ENCODE measurements at places on chromosomes 6 and 20. TPM values are rescaled to one million over a fixed set of nuclear protein-coding genes. Genes with fewer than 3 reads are reported as not detected.
A peak's percentile ranks its signal among the peaks of the same experiment; 100 is the strongest.

The IRF4 gene
- 554 TPM for total RNA-seq

GRCh38 chr20:33947709-33948295 is 45.9 kb upstream of the RALY start:
- peak; percentile 58 for DNase-seq
- H3K36me3 ChIP-seq = peaks cover 15% of the 10 kb centered on the region
- no peaks in the 10 kb centered on the region for H3K4me1 ChIP-seq

GRCh38 chr6:112253498-112253840 is 898 bp downstream of the LAMA4 start:
- DNase-seq = peak; percentile 12
- peak overlapping the region; percentile 84 for H3K4me3 ChIP-seq
- H3K4me1 ChIP-seq = peaks cover 16% of the 10 kb centered on the region
- peaks cover 64% of the 10 kb centered on the region for H3K27me3 ChIP-seq

- H3K4me3 ChIP-seq = no peak overlapping the region
- H3K27ac ChIP-seq = no peak overlapping the region
These were observed 172.6 kb upstream of the RSPO3 start for GRCh38 chr6:126945812-126946360.

DNA sequence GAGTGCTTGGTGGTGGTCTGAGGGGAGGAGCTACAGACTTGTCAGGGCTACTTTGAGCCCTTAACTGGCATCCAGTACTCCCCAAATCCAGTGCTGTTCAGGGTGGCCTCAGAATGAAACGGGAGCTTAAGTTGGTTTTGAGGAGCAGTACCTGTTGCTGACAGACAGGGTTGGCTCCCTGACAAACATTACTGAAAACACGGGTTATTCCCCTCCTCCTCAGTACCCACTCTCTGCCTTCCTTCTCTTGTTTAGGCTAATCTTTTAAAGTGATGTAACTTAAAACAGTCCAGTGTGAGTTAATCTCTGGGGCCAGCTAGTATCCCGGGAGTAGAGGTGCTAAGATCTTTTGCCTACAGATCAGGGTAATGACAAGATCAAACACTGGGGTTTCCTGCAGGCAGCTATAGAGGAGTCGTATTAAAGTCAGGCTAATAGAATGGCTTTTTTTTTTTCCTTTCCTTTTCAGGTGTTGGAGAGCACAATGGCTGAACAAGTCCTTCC is 3.7 kb downstream of the TNFAIP3 start:
- DNase-seq = peak; percentile 59
- peaks cover 30% of the 10 kb centered on the region for H3K4me1 ChIP-seq
- H3K4me3 ChIP-seq = peak overlapping the region; percentile 93
- peaks cover 64% of the 10 kb centered on the region for H3K36me3 ChIP-seq
- peak overlapping the region; percentile 98 for H3K27ac ChIP-seq

GRCh38 chr6:43492673-43493072 is 15.3 kb downstream of the TJAP1 start:
- peaks cover 27% of the 10 kb centered on the region for H3K4me1 ChIP-seq
- H3K27ac ChIP-seq = no peak overlapping the region
- H3K36me3 ChIP-seq = no peaks in the 10 kb centered on the region
- DNase-seq = no peak
- no peaks in the 10 kb centered on the region for H3K27me3 ChIP-seq

The HDGFL1 gene
- not detected for total RNA-seq

DNA sequence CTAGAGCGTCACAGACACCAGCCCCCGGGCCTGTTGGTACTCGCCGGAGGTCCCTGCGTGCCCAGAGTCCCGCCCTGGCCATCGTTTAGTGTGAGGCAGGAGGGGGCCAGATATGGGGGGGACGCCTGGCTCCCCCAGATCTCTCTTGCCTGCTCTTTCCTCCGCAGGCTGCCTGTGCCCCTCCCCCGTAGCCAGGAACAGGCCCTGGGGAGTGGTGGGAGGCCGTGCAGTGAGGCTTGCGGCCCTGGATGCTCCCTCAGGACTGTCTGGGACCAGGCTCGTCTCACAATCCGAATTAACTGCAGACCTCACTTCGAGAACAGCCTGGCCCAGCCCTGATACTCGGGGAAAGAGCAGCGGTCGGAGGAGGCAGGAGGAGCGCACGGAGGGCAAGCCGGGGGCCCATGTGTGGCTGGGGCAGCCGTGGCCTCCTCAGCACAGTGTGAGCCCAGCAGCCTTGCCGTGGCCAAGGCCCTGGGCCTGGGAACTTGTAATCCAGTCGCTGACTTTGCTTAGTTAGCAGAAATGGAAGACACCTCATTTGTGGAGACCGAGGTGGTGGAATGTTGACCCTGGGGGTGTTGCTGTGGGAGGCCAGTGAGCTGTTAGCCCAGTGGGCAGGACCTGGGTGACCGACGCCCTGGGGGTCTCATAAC is 28.7 kb downstream of the FRMD1 start:
- H3K4me3 ChIP-seq = no peak overlapping the region
- H3K36me3 ChIP-seq = no peaks in the 10 kb centered on the region
- no peaks in the 10 kb centered on the region for H3K4me1 ChIP-seq
- no peak for DNase-seq
- H3K27ac ChIP-seq = no peak overlapping the region

DNA sequence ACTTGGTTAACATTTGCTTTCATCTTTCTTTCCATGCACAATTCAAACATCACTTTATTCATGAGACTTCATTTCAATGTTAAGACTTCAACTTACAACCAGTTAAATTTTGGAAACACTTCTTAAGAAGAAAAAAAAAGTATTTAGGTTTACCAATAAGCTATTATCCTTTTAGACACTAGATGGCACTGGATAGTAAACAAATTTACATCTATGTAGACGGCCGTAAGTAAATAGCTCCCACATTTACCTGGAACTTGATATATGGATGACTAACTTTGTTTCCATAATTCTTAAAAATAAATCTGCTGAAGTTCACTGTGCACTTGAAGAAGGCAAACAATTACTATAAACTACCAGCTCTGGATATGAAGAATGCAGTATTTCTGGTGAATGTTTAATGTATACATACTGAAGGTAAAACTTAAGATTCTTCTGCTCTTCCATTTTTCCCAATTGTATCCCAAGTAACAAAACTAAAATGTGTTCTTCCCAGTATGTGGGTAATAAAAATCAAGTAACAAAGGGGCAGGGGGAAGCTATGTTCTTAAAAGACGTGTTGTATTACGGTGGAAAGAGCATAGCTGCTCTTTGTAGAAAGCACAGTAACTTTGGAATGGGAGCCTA is 130.6 kb upstream of the C6orf118 start:
- H3K27me3 ChIP-seq = no peaks in the 10 kb centered on the region
- no peaks in the 10 kb centered on the region for H3K4me1 ChIP-seq
- no peaks in the 10 kb centered on the region for H3K36me3 ChIP-seq
- DNase-seq = no peak
- H3K27ac ChIP-seq = no peak overlapping the region

The SSTR4 gene
- not detected for total RNA-seq

The LZTS3 gene
- total RNA-seq = 3.1 TPM

The KCNK16 gene
- not detected for total RNA-seq

- peaks cover 68% of the 10 kb centered on the region for H3K4me1 ChIP-seq
- H3K36me3 ChIP-seq = peaks cover 13% of the 10 kb centered on the region
These were observed at the start of gene REV3L for GRCh38 chr6:111482959-111483735. REV3L (minus strand) TSS chr6:111483218; CDS start chr6:111482888, 330 bp downstream.

The GSTA2 gene
- total RNA-seq = not detected

DNA sequence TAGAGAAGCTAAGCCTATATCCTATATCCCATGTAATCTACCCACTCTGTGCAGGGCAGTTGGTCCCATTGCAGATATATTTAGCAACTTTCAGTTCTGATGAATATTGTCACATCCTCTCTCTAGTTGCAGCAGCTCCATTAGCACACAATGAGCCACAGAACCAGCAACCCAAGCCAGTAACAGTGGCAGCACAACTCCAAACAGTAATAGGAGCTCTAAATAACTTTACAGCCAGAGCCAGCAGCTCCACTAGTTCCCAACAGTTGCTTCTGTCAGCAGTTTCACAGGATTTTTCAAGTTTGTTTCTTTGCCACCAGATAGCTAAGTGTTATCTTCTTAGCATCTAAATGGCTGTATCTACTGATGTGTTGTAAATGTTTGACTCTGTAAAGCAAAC is 490.8 kb downstream of the HTR1B start:
- no peak for DNase-seq
- no peak overlapping the region for H3K27ac ChIP-seq
- no peaks in the 10 kb centered on the region for H3K27me3 ChIP-seq
- H3K4me1 ChIP-seq = no peaks in the 10 kb centered on the region

The QKI gene
- total RNA-seq = 64.2 TPM

DNA sequence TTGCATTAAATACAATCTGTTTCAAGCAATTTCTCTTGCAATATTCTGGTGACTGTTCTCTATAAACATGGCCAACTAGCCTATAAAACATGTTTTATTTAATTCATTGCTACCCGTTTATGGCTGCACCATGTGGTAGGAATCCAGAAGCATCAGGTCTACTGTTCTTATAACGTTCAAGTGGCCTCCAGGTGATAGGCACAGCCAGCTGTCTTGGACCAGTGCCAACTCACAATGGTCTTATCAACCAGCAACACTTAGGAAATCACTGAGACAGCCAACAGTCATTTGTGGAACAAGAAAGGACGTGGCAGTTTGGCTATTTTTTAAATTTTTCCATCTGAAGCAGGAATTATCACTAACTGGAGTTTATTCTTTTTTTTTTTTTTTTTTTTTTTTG is 193.6 kb downstream of the NKAIN2 start:
- no peaks in the 10 kb centered on the region for H3K4me1 ChIP-seq
- no peaks in the 10 kb centered on the region for H3K27me3 ChIP-seq
- no peak for DNase-seq
- no peak overlapping the region for H3K4me3 ChIP-seq

- H3K4me3 ChIP-seq = no peak overlapping the region
- H3K36me3 ChIP-seq = no peaks in the 10 kb centered on the region
- H3K27me3 ChIP-seq = peaks cover 24% of the 10 kb centered on the region
- H3K27ac ChIP-seq = no peak overlapping the region
- no peaks in the 10 kb centered on the region for H3K4me1 ChIP-seq
These were observed 16.0 kb downstream of the KIF13A start for GRCh38 chr6:17971128-17972073.

The KIF13A gene
- total RNA-seq = 0.10 TPM

GRCh38 chr6:103273048-103273447 is 1586.7 kb downstream of the HACE1 start:
- no peak overlapping the region for H3K27ac ChIP-seq
- H3K36me3 ChIP-seq = no peaks in the 10 kb centered on the region
- no peak for DNase-seq
- H3K4me1 ChIP-seq = no peaks in the 10 kb centered on the region
- no peaks in the 10 kb centered on the region for H3K27me3 ChIP-seq

DNA sequence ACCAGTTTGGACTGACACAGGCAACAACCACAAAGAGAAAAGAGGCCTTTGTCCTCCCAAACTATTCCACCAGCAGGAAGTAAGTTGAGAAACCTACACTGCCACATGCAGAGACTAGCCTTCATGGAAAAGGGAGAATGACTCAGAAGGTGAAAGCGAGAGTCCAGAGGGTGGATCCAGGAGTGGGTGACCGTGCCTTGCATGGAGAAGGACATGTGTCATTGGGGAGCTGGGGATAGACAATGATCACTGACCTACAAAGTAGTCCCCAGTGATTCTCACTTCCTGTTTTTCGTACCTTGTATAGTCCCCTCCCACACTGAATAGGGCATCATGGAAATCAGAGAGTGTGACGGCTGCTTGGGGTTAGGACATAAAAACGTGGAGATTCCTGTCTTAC is 91.9 kb downstream of the MYLK4 start:
- DNase-seq = peak; percentile 4
- H3K27me3 ChIP-seq = peaks cover 9% of the 10 kb centered on the region
- no peak overlapping the region for H3K27ac ChIP-seq
- H3K4me3 ChIP-seq = no peak overlapping the region
- no peaks in the 10 kb centered on the region for H3K36me3 ChIP-seq
- peaks cover 10% of the 10 kb centered on the region for H3K4me1 ChIP-seq

- H3K4me1 ChIP-seq = peaks cover 10% of the 10 kb centered on the region
- H3K27me3 ChIP-seq = peaks cover 21% of the 10 kb centered on the region
- H3K36me3 ChIP-seq = no peaks in the 10 kb centered on the region
- no peak overlapping the region for H3K4me3 ChIP-seq
- no peak for DNase-seq
- no peak overlapping the region for H3K27ac ChIP-seq
These were observed 202.6 kb downstream of the NFATC2 start for GRCh38 chr20:51339721-51340450.

- H3K27ac ChIP-seq = no peak within 1 kb of the TSS
- peaks cover 69% of the 10 kb centered on the region for H3K27me3 ChIP-seq
- DNase-seq = peak; percentile 43
- H3K36me3 ChIP-seq = peaks cover 2% of the 10 kb centered on the region
- peaks cover 15% of the 10 kb centered on the region for H3K4me1 ChIP-seq
These were observed at the start of gene RNF182 for GRCh38 chr6:13924949-13925881. RNF182 (plus strand) TSS chr6:13924952; CDS start chr6:13977120, 52,168 bp downstream.

DNA sequence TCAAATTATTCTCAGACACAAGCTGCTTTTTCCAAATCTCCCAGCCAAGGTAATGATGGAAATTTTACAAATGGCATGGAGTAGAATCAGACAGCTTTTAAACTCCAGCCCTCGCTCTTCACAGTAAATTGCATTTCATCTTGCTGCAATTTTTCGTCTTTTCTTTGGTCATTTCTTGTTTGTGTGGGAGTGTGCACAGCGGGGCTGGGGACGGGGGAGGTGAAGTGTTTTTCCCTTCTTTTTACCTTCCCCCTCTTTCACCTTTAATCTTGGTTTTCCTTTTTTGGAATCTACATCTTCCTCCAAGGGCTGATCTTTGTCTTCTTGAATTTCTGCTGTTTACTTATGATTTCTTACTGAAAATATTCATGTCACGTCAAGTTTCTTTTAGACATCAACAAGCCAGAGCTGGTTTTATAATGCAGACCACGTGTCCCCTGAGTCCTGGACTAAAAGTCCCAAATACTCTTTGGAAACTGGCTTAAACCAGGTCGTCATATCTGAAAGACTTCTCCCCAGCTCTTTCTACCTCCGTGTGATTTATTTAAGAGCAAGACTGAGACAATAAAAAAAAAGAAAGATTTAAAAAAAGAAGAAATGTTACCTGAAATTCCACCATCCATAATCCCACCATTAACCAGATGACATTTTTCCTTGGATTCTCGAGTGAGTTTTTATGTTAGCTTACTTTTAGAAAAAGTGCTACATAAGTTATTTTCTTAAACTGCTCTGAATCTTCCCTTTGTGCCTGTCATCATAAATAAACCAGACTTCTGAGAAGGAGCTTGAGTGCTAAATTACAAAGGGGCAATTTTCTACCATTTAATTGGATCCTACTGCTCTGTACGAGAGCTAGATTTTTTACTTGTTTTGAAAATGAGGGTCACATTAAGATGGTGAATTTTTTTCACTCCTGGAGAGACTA is 52.0 kb downstream of the MAP3K5 start:
- H3K4me3 ChIP-seq = no peak overlapping the region
- H3K36me3 ChIP-seq = peaks cover 4% of the 10 kb centered on the region
- H3K27me3 ChIP-seq = no peaks in the 10 kb centered on the region
- DNase-seq = no peak
- no peaks in the 10 kb centered on the region for H3K4me1 ChIP-seq
- peak overlapping the region; percentile 12 for H3K27ac ChIP-seq

- peaks cover 10% of the 10 kb centered on the region for H3K27me3 ChIP-seq
- no peaks in the 10 kb centered on the region for H3K4me1 ChIP-seq
- H3K27ac ChIP-seq = no peak overlapping the region
- no peaks in the 10 kb centered on the region for H3K36me3 ChIP-seq
These were observed 131.6 kb upstream of the PMEPA1 start for GRCh38 chr20:57841297-57841866.

- no peak overlapping the region for H3K27ac ChIP-seq
- no peaks in the 10 kb centered on the region for H3K27me3 ChIP-seq
- H3K4me3 ChIP-seq = no peak overlapping the region
- no peaks in the 10 kb centered on the region for H3K4me1 ChIP-seq
These were observed 23.3 kb downstream of the ADGRG6 start for GRCh38 chr6:142325111-142325510.
